ENCODE measurements at places on chromosomes 3 and 15.
A peak's percentile ranks its signal among the peaks of the same experiment; 100 is the strongest.

DNA sequence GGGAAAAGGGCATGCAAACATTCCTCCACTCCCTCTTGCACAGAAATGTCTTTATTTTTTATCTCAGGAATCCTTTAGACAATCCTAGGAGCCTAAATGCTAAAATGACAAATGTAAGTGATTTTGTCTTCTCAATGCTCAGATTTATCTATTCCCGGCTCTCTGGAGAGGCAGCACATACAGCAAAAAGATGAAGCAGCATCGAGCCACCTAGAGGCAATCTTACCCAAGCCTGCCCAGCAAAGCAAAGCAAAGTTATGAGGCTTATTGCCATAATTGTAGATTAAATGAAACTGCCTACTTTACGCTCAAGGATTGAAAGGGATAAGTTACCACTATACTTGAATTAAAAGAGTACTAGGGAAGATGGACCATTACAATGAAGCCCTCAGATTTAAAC is 750.4 kb upstream of the NR2F2 start:
- DNase-seq = no peak

DNA sequence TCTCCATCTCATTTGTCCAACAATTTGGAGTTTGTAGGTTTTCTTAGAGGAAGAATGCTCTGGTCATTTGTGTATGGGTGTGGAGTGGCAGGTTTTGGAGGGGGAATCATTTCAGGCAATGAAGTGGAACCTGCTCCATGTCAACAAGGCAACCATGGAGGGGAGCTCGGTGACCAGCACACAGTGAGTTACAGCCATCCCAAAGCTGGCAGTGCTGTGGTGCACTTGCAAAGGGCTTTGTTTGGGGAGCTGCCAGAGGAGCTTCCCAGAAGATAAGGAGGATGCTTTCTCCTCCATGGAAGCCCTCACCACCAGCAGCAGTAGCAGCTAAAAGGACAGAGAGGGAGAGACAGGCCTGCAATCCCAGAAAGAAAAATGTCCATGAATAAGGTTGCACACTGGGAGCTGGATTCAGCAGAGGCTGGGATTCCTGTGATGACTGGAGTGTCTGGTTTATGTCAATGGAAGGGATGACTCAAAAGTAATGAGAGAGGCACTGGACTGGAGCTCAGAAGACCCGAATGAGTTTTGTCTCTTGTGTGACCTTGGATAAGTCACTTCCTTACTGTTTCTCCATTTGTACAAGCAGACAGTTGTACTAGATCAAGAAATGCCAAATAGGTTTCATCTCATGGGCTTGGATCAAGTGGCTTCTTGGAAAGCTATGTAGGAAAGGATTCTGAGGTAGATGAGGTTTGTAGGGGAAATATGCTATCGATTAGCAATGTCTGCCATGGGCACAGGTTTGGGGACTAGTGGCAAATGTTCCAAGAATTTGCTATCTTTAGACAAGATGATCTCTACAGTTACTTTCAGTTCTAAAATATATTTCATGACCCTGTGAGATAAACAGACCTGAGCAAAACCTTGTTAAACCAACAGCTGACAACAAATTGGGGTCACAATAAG is 27.2 kb upstream of the UBE2Q2 start:
- no peak for DNase-seq

DNA sequence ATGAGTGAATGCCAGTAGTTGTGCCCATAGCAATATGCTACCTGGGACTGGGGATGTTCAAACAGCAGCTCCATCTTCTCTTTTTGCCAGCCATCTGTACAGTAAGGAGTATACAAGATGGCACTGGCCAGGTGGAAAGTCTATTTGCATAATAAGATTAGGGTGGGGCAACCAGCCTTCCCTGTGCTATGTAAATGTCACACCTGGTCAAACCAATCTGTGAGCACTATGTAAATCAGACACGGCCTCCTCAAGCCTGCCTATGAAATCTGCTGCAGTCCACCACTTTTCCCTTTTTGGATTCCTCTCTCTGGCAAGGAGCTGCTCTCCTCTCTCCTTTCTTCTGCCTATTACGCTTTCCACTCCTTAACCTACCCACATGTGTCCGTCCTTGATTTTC is 53.0 kb downstream of the C3orf80 start:
- DNase-seq = no peak

- DNase-seq = no peak
These were observed 127.9 kb downstream of the MYRIP start for GRCh38 chr3:39937315-39937714.

DNA sequence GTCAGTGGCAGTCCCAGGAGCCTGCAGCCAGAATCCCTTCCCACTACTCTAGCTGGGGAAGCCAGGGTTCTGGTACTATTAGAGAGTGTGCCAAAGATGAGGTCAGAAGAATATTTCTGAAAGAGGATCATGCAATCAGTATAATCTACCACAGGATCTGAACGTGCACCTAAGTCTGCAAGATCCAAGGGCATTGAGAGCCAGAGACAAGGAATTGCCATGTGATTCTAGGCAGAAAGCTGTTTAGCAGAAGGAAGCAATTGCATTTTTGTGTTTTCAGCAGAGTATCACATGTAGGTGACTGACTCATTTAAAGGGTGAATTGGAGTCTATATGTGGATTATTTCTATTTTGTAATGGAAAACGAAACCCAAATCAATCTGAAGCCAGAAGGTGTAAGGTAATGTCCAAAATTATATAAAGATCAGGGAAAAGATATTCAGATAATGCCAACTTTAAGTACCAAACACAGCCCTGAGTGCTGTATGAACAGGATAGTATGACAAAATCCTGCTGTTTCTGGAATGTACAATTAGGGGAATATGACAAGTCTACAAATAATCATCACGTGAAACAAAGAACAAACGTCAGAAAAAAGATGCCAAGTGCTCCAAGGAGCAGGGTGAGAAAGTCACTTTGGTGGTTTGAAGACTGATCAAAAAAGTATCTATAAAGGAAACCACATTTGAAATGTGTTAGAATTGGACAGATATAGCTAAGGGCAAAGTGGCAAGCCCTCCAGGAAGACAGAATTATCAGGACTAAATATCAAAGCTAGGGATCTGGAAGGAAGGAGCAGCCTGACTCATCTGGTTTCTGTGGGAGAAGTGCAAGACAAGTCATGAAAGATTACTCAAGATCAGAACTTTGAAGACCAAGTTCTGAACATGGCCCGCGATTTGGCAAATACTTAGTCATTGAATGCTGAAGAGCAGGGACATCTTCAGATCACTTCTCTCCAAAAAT is 1036.6 kb downstream of the NTRK3 start:
- no peak for DNase-seq

DNA sequence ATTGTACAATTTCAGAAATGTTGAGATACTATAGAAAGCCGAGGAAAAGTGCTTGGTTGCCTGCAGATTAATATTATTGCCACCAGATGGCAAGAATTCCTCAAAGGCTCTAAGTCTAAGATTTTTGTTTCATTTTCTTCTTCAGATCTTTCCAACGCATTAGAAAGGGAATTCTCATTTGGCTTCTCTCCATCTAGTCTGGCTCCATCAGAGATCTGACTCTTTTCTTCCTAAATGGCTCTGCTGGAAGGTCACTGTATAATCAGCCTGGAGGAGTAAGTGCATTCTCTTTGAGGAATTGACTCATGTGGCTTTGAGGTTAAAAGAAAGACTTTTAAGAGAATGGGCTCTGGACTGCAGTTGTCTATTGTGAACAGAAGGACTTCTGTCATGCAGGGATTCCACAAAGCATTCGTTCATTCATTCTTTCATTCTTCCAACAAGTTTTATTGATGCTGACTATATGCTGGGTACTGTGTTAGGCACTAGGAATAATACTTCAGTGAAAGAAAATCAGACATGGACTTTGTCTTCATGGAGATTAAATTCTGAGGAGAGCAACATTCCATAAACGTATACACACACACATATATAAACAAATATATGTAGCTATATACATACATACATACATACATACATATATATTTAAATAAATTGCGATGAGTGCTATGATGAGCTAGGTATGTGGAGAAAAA is 55.3 kb downstream of the SLC28A2 start:
- peak; percentile 7 for DNase-seq
